Keratinocyte (primary cell): ENCODE measurements at places on chromosomes 7 and 10. TPM values are rescaled to one million over a fixed set of nuclear protein-coding genes. Genes with fewer than 3 reads are reported as not detected.

- no peak for DNase-seq
These were observed 23.3 kb upstream of the TPST1 start for GRCh38 chr7:66181845-66182244.

DNA sequence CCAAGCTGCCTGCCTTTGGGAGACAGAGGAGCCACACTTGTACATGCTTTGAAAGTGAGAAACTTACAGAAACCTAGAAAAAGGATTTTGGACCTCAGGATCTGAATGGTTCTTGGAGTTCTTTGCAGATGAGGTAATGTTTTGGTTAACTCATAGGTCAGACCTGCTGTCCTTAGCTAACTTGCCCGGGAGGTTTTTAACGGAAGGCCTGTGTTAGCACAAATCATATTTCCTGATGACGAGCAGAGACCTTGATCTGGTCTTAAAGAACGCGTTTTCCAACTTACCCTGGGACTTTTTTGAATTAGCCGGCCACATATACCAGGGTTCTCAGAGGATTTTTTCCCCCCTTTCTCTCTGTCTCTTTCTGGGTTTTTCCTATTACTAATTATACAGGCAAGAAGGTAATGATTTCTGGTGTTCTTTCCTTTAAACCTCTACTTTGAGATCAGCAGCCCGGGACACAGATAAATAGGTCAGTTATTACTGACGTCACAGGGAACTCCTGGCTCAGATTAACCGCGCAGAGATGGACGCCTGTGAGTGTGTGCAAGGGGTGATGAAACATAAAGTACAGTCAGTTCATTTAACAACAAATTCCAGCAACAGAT, 101.7 kb upstream of the KLF6 start:
- DNase-seq = no peak

DNA sequence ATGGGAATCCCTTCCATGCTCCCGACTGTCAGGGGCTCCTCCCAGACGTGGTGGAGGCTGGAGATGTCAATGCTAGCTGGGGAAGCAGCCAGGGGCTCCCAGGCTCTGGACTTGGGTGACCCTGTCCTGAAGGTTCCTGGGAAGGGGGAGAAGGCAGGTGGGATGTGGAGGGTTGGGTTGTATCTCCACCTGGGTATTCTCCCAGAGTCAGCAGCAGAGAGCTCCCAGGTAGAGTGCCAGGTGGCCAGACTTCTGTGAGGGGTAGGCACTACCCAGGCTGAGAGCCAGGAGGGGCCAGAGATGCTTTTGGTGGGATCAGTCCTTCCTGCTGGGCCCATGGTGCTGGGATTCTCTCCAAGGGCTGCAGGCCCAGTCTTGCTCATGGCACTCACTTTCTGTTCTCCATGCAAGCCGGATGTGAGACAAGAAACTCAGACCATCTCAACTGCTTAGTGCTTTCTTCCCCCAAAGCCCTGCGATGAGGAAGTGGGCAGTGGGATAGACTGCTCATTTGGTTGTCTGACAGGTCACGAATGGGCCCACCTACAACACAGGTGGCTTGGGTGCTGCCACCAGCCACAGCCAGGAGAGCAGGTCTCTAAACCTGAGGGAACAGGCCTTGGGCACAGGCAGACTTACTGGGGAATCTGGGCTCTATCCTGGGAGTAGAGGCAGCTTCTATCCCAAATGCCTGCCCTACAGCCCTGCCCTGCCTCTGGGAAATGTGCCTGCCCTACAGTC, 52.5 kb upstream of the CAMK2B start:
- peak; percentile 23 for DNase-seq

Gene LOXL4
- polyA plus RNA-seq = 0.01 to 0.03 TPM (median 0.01 TPM) in 3 replicates

Gene SPDYE9
- polyA plus RNA-seq = not detected in 3 replicates
